ENCODE measurements at places on chromosomes 11 and 22.

DNA sequence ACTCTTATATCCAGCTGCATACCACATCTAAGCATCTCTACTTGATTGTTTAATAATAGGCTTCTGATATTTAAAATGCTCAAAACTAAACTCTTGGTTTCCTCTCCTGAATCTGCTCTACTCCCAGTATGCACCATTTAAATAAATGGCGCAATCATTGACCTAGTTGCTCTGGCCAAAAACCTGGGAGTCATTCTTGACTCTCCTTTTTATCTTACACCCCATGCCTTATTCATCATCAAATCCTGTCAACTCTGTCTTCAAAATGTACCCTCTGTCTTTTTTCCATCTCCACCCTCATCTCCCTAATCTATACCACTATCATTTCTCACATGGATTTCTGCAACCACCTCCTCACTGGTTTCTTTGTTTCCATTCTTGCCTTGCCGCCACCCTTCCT lies 399.6 kb upstream of the CCDC90B start:
- DNase-seq = no peak

DNA sequence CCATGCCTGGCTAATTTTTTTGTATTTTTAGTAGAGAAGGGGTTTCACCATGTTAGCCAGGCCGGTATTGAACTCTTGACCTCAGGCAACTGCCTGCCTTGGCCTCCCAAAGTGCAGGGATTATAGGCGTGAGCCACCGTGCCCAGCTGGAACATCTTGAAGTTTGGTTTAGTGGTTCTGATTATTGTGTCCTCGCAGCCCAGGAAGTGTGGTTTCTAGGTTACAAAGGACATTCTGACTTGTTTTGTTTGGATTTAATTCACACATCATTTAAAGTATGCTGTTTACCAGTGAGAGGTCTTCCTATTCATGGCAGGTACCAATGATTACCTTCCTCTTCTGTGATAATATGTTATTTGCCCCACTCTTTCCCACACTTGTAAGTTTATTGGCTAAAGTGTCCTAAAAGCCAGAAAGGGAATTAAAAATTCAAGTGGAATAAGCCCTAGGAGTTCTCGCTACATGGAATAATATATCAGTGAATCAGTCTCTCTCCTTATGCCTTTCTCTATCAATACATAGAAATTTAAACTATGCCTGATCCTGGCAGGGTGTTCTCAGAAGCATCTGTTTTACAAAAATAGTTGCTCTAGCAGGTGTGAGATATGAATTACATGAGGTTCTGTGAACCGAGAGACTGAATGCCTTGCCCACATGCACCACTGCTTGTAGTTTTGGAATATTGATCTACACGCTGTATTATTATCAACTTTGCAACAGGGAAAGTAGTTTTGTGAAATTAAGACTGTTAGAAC lies 263.1 kb downstream of the DDX10 start:
- no peak for DNase-seq

DNA sequence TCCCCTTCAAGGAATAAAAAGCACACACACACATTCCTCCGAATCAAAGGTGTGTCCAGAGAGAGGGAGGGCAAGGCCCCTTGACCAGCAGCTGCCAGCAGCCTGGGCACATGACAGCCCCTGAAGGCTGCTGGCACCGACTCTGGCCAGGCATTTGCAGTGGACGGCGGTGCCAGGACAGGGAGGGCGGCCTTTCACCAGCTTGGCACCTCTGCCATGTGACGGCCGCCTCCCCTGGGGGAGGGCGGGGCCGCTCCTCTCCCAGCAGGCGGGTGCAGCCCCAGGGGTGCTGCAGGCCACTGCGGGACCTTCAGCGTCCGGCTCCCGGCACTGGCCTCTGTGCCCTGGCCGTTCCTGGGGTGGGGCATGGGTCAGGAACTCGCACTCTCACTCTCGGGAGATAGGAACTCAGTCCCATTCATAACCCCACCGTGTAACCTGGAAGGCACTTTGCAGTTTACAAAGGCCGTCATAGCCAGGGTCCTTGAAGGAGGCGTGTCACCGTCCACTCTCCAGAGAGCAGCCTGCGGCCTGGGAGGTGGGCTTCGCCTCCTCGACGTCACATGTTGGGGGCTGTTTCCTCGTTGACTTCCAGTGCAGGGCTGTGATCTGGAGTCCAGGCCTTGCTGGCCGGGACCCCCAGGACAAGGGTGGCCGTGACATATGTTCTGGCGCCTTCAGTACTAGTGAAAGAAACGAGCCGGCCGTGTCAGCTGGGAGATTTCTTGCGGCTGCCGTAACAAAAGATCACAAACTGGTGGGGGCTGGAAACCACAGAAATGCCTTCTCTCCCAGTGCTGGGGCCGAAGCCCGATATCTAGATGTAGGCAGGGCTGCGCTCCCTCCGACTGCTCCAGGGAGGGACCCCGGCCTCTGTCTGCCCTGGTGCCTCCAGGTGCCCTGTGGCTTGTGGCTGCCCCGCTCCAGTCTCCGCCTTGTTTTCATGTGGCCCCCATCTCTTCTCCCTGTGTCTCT lies 39.9 kb upstream of the SMIM38 start:
- DNase-seq = no peak

DNA sequence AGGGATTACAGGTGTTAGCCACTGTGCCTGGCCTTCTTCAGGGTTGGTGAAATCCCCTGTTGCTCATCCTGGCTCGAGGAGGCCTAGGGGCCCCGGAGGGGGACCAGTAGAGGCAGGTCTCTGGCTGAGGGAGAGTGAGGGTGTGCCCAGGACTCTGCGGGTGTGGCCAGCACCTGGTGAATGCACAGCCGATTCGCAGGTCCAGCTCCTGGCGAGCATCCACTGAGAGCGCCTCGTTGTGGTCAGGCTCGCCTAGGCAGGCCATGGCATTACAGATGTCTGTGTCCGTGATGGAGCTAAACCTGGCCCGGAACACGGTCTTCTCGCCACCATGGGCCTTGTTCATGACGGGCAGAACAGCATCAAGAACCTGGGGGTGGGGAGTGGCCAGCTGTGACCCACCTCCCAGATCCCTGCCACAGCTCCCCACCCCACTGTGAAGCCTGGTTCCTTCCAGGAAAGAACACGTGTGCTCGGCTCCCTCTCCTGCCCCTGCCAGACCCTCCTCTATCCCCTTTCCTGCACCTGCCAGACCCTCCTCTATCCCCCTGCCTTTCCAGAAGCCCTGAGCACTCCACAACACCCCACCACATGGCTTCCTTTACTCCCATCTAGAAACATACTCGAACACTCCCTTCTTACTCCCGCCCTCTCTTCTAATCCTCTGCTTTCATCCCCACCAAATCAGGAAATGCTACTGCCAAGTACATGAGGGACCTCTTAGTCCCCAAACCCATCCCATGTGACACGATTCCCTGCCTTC lies 12.4 kb downstream of the TOP3B start:
- no peak for DNase-seq

GRCh38 chr11:31764261-31764660 lies 46.9 kb downstream of the PAX6 start:
- no peak for DNase-seq

DNA sequence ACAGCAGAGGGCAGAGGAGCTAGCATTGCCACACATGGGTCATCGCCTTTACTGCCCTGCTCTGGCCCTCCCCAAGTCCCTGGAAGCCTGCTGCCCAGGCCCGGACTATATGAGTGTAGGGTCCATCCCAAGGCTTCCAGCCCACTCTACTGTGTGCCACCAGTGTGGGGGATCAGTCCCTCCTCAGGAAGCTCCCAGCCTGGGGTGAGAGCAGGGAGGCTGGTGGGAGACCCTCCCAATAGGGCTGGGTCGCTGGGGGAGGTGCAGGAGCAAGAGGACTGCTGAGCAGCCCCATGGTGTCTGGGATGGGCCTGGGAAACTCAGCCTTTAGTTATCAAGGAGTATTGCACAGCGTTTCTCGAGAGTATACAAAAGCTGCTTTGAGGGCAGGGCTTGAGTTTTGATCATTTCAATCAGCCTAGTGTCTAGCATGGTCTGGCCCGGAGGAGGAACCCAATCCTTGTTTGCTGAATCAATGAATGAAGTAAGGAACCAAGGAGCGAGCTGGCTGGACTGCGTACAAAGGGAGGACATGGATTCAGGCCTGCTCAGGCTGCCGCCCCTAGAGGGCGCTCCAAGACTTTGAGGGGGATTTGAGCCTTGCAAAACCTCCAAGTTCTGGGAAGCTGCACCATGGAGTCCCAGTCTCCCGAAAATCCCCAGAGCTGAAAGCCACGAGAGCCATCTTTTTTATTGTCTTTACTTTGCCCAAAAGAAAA lies 89.0 kb upstream of the PARVA start:
- peak; percentile 21 for DNase-seq

GRCh38 chr22:35821654-35822053 lies 104.0 kb downstream of the APOL5 start:
- no peak for DNase-seq

DNA sequence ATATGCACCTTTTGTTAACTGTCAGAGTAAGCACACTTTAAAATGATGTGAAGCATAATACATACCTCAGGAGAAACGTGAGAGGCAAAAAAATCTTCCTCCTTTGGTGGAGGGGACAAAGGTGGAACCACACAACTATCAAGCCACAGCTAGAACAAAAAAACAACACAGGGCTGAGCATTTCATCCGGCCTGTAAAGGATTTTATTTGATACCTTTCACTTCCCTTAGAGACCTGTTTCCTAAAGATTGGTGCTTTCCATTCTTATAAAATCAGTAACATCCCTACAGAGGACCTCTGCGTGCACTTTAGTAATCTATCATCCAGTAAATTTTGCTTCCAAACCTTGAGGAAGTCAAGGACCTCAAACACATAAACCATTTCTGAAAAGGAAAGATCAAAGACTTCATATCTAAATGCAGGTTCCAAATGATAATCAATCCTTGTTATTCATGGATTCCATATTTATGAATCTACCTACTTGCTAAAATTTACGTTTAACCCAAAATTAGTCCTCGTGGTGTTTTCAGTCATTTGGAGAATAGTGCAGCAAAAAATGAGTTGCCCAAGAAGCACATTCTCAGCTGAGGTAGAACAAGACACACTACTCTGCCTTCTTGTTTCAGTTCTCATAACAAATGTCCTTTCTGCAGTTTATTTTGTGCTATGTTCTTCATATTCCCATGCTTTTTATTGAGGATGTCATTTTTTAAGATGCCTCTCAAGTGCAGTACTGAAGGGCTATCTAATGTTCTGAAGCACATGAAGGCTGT lies 22.7 kb downstream of the ARFGAP3 start:
- no peak for DNase-seq

GRCh38 chr11:12354750-12355545 lies 22.4 kb upstream of the PARVA start:
- no peak for DNase-seq

DNA sequence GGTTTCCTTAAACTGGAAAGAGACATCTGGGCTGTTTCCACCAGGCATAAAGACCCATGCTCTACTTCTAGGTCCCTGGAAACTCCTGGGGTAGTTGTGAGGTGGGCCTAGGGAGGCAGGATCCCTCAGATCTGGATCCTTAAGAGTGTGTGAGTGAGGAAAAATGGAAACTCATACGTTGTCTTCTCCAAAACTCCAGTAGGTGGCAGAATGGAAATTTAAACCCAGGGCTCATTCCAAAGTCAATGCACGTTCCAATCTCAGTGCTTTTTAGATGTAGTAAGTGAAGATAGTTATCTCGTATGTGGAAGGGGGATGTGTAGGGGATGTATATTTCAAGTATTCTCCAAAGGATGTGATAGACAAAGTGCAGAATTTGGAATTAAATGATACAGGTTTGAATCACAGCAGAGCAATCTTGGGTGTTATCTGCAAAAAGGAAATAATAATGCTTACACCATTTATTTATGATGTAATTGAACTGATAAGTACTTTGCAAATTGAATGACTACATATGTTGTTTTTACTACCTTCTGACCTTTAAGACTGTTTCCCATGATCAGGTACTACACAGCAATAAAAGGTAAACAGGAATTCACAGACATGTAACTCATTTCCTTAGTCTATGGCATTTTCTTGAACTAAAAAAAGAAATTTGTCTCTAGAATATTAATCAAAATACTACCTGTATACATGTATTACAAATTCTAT lies 13.1 kb upstream of the MMP1 start:
- DNase-seq = no peak

GRCh38 chr11:66478729-66479393 lies 1.4 kb upstream of the DPP3 start:
- peak; percentile 55 for DNase-seq

DNA sequence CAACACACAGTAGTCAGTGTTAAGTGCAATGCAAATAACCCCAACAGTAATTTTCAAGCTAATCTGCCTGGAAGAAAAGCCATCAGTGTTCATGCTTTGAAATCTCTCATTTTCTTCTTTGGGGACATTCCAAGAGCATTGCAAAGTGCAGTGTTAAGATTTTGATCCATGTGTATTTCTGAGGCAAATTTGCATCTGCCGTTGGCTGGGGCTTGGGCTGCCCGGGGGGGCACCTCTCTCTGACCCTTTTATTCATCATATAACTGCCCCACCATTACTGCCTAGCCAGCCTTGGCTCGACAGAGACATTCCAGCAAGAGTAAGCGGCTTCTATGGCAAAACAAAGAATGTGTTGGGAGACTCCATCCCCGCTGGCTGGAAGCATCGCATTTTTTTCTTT lies 483.5 kb downstream of the BRD1 start:
- DNase-seq = no peak

GRCh38 chr11:75400146-75400865 lies 988 bp downstream of the RPS3 start:
- DNase-seq = peak; percentile 44

DNA sequence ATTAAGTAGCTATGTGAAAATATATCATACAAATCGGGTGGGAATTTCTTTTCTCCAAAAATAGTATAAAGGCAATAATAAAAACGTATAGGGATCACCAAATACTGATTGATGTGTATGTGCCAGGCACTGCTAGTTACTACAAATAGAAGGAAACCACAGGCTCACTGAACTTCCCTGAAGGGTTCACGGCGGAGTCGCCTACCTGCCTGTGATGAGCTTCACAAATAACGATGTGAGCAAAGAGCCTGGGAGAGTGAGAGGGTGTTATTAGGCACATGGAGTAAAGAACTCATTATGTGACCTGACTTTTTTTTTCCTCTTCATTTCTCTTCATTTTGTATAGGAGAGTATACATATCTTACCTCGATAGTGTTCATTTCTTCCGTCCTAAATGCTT lies 36.0 kb upstream of the L3MBTL2 start:
- no peak for DNase-seq

GRCh38 chr22:42446151-42446550 lies 13.9 kb upstream of the NFAM1 start:
- no peak for DNase-seq

GRCh38 chr22:47064416-47064815 lies 302.0 kb downstream of the TBC1D22A start:
- DNase-seq = no peak

GRCh38 chr22:47067321-47067890 lies 305.0 kb downstream of the TBC1D22A start:
- no peak for DNase-seq

GRCh38 chr22:21713428-21714058 lies 22.1 kb downstream of the YPEL1 start:
- DNase-seq = no peak

- no peak for DNase-seq
These were observed 174.5 kb downstream of the CEP164 start for GRCh38 chr11:117502015-117502778.

GRCh38 chr22:41504397-41504796 lies 35.5 kb downstream of the ACO2 start:
- DNase-seq = no peak

Measured in naive thymus-derived CD8-positive, alpha-beta T cell (primary cell).